ENCODE measurements at places on chromosomes 2 and 18.

DNA sequence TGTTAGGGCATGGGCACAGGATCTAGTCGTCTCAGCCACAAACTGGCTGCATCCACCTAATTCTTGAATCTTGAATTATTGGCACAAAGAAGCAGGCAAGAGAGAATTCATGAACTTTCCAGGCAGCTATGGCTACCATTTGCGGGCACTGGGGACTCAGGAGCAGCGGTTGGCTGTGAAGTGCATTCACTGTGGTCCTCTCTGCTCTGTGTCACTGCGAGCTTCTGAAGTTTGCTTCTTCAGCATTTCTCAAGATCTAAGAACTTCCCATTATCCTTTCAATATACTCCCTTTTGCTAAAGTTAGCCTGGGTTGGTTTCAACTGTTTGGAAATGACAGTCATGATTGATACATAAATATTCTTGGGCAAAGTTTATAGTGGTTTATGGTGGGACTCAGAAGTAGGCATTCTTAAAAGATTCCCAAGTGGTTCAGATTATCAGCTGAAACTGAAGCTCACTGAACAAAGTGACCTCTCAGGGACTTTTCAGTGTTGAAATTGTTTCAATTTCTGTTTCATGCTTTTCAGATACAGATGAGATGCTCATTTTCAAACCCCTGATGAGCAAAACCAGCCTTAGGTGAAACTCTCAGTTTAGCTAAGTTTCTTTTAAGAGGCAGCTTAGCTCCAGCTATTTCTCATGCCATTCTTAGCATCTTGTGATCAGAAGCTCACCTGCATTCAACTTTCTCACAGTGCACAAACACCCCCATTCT is 1258.3 kb upstream of the GYPC start:
- DNase-seq = no peak

GRCh38 chr18:22060361-22060760 is 109.0 kb upstream of the GATA6 start:
- DNase-seq = no peak

DNA sequence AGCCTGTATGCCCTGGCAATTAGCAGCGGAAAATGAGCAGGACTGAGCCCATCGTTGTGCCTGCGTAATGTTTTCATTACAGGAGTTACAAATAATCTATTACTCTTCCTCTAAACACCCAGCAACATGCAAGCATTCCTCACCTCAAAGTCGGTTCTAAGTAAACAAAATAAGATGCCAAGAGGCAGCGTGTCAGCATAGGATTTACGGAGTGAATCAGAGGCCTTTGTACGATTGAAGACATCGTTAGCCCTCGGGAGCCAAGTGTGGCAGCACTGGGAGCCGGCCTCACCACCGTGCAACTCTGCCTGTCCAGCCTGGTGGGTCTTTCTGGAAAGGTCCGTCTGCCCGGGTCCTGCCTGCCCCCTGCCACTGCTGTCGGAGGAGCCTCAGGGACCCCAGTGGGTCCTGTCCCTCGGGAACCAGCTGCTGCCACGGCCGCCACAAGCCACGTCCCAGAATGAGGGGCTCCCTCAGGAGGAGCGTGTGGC is 80.1 kb upstream of the CTDP1 start:
- no peak for DNase-seq

DNA sequence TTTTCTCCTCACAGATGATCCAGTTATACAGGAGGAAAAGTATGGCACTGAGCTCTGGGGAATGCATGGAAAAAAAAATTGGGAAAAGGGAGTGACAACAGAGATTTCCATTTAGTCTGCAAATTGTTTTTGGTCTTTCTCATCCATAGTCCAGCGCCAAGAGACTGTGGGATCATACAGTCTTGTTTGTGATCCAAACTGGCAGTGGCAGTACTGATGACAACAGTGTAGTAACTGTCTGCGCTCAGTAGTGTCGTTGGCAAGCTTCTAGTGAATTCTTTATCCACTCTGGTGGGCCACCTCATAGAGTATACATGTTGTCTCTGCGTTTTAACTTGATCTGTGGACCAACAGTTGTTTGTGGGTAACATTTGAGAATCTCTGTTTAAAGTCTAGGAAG is 37.9 kb downstream of the GALNT1 start:
- no peak for DNase-seq
